Astrocyte of the spinal cord (primary cell): ENCODE measurements at places on chromosomes 12 and 14.

GRCh38 chr12:68455691-68456345, 123.7 kb upstream of the MDM1 start:
- DNase-seq, result no peak

DNA sequence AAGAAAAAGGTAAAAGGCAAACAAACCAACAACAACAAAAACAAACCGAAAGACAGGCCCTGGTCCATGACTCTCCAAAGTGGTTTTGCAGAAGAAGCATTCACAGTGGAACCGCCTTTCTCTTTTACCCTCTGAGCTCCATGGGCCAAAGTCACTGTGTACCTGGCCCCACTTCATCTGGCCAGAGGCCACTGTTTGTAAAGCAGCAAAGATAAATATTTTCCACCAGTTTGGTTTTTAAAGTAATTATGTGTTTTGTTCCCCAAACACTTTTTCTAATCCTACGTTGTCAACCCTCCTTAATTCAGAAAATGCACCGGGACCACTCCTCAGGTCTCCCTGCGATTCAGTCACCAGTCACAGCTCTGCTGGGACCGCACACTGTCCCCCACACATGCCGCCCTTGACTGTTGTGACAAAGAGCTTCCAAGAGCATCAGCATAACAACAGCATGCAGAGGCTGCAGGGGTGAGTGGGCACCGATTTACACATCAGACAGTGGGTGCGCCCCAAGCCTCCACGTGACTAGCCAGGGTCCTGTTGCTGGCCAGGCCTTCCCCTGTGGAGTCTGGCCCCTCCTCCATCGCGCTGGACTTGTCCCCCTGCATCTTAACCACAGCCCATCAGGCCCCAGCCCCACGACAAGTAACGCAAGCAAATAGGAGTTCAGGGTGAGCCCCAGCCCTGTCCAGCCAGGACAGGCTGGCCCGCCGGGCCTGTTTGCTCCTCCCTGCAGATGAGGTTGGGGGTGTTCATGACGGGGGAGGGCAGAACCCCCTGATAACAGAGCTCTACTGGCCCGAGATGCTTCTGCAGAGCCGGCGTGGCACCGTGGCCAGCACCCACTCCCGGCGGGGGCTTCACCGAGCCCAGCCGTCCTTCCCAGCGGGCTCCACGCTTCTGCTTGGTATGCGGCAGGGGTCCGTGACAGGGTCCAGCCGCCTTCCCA, 65.2 kb upstream of the DIO3 start:
- DNase-seq, result no peak

DNA sequence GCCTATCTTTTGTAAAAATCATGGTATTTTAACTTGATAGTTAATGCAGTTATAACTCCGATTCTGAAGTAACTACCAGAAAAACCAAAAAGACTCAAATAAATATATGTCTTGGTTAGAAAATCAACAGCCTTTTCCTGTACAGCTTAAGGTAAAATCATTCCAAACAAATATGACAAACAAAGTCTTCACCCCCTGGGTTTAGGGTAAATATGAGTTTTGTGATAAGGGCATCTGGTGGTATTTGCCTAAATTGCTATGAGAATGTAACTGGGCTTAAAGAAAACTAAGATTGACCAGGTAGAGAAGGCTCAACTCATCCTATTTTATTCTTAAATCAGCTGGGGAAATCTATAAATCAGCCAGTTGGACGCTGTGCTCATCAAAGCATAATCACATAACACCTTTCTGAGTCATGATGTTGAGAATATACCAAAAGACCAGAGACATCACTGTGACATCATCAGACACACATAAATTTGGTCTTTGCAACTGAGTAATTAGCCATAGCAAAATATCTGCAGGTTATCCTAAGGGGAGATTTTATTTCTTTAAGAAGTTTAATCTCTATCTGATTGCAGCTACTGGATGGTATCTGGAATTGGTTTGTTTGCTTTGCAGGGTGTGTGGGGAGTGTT, 133.9 kb downstream of the STXBP6 start:
- DNase-seq, result no peak

DNA sequence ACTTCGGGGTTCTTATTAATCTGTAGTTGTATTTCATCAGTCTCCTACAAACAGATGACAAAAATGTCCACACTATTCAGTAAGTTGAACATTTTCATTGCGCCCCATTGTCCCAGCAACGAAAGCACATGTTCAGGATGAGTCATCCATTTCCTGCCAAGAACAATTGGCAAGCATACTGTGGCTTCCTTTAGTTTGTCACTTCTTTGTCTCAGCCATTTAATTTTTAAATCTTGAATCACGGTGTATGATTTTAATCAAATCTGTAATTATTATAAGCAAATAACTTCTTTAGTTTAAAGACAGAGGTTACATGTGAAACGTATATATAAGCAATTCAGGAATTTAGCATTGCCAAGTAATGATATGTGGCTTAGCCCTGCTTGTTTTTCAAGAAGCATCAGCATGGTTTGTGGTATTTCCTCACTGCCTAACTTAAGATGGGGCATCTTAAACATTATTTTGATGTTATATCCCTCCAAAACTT, 211.3 kb upstream of the KRR1 start:
- DNase-seq, result peak; percentile 95

DNA sequence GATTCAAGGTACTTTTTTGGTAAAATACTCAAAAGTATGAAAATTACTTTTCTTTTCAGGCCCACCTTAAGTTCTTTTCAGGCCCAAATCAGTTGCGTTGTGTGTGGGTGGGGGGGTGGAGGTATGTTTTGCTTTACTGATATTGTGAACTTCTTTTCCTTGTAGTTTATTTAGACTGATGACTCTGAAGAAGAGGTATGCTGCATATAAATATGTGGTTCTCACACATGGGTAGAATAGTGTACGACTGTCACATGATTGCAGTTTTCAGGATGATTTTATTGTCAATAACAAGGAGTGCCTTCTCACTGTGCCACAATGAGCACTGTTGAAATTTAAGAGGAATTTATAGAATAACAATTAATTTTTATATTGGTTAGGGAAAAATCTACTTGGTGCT, 166.6 kb upstream of the ATP2B1 start:
- no peak for DNase-seq

GRCh38 chr12:52860102-52860823, 11.5 kb upstream of the KRT78 start:
- DNase-seq, result peak; percentile 40

- no peak for DNase-seq
Measured at GRCh38 chr14:74425525-74426201, 347 bp downstream of the SYNDIG1L start.

- DNase-seq, result no peak
Measured at GRCh38 chr12:113591480-113591974, 119.9 kb upstream of the LHX5 start.

- no peak for DNase-seq
Measured at GRCh38 chr12:115868624-115869023, 408.9 kb downstream of the MED13L start.

GRCh38 chr14:55976219-55976618, 142.0 kb upstream of the PELI2 start:
- DNase-seq, result no peak

- peak; percentile 95 for DNase-seq
Measured at GRCh38 chr14:51873221-51873893, 12.9 kb downstream of the GNG2 start.

DNA sequence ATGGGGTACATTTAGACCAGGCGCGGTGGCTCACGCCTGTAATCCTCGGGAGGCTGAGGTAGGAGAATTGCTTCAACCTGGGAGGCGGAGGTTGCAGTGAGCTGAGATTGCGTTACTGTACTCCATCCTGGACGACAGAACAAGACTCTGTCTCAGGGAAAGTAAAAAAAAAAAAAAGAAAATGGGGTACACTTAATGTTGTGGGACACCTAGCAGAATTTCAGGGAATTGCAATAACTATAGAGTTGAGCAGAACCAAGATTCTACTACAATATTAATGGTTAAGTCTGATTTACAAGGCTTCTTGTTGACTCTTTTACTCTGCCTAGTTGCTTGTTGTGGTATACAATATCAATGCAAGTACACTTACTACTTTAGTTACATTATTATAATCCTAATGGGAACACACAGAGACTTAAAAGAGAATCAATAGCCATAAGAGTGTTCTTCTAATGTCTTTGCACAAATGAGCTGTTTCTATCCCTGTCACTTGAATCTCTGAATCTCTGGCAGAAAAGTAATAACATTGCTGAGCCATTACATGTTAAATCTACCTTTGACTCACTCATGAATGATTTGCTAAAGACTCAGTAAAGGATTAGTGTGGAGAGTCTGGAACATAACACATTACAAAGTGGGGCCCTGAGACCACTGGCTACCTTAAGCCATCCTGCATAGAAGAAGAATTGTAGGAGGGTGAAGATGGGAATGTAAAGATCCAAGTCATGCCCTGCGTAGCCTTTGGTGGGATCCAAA, 22.7 kb downstream of the BEST3 start:
- DNase-seq, result no peak

GRCh38 chr14:29554335-29554734, 373.3 kb downstream of the PRKD1 start:
- no peak for DNase-seq

GRCh38 chr12:2228535-2228934, 175.7 kb downstream of the CACNA1C start:
- no peak for DNase-seq

DNA sequence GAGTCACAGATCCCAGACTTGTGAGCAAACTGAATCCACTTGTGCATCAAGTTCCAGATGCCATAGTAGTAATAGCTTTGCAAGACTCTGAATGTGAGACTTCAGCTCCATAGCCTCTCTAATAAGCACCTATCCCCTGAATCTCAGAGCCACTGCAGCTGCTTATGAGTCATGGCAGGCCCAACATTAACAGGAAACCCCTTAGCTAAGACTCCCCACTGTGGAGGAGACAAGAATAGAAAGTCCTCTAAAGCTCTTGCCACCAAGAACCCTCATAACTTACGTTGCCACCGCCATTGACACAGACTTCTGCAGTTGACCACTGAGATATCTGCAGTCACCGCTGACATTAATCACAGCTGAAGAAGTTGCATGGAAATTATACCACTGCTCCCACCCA, 62.9 kb upstream of the PDE3A start:
- peak; percentile 72 for DNase-seq

DNA sequence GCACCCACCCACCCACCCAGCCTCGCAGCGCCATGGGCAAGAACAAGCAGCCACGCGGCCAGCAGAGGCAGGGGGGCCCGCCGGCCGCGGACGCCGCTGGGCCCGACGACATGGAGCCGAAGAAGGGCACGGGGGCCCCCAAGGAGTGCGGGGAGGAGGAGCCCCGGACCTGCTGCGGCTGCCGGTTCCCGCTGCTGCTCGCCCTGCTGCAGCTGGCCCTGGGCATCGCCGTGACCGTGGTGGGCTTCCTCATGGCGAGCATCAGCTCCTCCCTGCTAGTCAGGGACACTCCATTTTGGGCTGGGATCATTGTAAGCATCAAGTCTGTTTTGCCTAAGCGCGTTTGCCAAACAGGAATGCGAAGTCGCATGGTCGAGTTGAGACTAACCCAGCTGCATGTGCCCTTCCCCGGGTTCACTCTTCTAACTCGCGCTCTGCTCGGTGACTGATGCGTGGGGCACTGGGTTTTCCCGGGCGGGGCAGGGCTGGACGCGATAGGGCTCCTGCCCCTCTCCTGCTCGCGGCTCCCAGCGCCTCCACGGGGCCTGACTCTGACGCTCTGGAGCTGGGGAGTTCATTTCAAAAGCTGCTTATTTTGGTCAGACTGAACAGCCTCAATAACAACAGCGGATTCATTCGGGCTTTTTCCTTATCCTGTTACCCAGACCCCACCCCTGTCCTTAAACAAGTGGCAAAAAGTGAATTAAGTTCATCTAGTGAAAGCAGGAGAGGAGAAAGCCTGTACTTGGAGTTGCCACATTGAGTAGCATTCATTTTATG, 458 bp downstream of the SSPN start:
- DNase-seq, result peak; percentile 61

DNA sequence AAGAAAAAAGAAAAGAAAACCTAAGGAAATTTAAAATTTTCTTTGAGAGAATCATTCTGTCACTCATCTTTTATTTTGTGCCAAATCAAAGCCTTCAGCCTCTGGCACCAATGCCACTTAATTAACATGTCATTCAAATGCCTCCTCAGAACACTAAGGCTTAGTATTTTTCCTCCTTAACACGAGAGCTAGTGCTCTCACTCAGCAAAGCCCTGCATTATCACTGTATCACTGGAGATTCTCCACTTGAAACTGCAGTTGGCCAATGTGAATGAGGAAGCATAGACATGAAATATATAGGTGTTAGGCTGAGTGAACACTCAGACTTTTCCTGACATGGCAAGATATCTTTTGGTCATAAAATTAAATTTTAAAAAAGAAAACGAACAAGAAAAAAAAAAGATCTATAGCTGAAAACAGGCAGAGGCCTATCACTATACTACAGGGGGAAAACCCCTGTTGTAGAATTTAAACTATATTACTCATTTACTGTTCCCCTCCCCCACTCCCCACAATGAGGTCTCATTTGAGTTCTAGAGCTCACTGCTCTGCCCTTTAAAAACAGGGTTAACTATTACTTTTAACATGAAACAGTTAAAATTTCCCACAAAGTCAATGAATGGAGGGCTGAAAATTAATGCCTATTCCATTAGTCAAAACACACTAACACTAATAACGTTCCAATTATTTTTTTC, 5.1 kb downstream of the MBIP start:
- DNase-seq, result no peak

DNA sequence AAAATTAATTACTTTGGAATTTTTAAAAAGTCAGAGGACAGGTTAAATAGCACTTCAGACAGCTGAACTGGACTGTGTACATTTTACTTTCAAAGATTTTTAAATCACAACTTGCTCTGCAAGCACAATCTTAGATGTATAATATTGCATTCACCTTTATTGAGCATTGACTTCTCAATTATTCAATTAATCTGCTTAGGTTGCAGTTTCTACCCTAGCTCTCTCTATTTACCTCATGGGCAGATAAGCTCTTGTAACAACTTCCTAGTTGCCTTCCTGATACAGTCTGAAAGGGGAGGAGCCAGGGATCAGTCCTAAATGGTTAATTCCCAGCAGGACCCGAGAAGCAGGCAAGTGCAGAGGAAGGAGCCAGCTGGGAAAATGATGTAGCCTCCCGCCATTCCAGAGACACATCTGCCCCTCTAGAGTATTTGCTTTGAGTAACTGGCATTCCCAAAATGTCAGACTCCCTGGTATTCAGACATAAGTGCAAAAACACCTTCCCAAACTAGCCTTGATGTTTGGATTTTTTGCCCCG, 302.8 kb downstream of the GALC start:
- no peak for DNase-seq

DNA sequence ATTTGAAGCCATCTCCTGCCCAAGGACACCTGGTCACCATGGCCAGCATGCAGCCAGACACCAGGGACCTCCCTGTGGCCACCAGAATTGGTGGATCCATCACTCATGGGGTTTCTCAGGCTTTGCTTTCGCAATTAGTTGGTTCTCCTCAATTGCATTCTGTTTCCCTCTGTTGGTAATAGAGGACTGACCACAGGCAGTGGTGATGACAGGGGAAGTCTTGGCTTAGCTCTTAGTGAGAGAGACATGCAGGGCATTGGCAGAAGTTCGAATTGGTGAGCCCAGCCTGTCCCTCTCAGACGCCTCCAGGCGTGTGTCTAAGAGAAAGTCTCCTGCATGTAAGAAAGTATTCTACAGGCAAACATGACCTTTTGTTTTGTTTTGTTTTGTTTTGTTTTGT, 21.3 kb downstream of the HCAR2 start:
- DNase-seq, result peak; percentile 23

- peak; percentile 23 for DNase-seq
Measured at GRCh38 chr14:88551980-88552431, 2.8 kb downstream of the PTPN21 start.

GRCh38 chr12:30813525-30814294, 59.0 kb upstream of the CAPRIN2 start:
- no peak for DNase-seq

- DNase-seq, result peak; percentile 91
Measured at GRCh38 chr14:54818201-54819133, 84.2 kb downstream of the GCH1 start.

- DNase-seq, result peak; percentile 1
Measured at GRCh38 chr12:125889742-125890141, 824.5 kb downstream of the AACS start.
